Activated naive CD4-positive, alpha-beta T cell treated with anti-CD3 and anti-CD28 coated beads, Interleukin-2, amount 50 U/mL, for 72 hours (primary cell): ENCODE measurements at places on chromosomes 7 and 10.

DNA sequence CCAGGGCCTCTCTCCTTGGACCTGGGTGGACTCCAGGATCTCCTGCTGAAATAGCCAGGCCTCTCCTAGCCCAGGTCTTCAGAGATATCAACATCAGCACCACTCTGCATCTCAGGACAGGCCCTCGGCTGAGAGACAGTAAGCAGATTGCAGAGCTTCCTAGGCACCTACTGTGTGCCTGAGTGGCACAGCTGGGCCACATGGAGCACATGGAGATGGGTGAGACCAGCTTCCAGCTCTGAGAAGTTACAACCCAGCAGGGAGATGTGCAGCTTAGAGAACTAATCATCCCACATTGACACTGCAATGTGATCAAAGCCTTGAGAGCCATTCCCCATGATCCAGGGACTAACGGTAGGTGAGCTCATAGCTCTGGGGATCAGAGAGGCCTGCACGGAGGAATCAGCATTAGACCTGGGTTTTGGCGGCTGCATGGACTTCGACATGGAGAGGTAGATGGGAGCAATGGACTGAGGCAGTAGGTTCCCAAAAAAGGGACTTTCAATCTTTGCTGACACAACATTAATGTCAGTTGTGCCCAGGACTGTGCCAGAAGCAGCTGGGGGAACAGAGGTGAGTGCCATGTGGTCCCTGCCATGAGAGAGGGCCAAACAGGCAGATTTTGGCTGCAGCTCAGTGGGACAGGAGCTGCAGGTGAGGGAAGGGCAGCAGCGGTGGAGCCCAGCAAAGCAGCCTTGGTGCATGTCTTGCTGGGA lies 76.0 kb upstream of the LEP start:
- DNase-seq: no peak

- DNase-seq: no peak
Observed at GRCh38 chr7:120164-120991, 72.0 kb upstream of the FAM20C start.

DNA sequence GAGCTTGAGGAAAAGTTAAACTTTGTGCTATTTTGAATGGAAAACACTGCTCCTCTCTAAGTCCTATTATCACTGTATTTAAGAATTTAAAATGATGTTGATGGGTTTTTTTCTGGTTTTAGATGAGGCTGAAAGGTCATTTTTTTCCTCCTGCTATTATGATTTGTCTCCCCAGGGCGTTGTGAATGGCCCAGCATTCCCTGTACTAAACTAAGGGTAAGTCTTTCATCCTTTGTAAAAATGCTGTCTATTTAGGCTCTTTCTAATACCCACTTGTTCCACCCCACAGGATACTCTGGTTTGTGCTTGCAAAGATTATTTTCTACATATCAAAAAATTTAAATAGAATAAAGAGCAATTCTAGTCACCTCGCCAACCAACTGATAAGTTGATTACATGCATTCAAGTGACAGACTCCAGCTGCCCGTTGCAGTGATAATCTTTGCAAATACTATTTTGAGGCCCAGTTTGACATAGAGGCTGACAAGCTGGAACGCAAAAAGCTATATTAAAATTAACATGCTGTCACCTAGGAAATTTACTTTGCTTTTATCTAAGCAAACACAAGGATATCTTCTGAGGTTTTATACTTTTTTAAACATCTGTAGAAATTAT lies 222.3 kb upstream of the TMEM229A start:
- DNase-seq: no peak

DNA sequence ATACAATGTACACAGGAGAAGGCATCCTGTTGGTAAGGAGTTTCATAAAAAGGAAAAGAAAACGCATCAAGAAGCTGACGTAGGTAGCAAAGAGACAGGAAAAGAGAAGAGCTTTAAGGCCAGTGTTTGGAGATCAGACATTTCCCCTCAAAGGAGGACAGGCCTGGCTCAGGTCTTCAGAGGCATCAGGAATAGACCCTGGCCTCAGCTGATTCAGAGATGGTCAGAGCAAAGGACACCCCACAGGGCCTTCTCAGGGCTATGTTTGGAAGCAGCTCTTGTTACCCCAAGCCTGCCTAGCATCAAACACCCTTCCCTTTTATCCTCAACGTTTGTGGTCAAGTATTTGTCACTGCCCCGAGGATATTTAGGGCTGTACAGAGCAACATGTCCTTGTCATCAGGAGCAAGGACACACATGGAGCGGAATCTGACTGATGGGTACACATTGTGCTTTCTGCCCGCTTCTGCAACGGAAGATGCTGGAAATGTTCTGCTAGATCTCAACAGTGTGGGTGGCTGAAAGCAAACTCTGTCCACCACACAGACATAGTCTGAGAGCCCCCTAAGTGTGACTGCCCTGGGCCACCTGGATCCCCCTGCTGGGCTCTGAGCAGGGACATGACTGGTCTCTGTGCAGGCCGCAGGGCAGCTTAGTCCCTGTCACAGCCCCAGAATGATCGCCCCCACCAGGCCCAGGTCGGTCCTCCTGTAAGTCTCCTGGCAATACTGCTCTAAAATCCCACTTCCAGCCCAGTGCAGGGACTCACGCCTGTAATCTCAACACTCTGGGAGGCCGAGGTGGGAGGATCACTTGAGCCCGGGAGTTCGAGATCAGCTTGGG lies 1.0 kb upstream of the ZDHHC4 start:
- DNase-seq: no peak

DNA sequence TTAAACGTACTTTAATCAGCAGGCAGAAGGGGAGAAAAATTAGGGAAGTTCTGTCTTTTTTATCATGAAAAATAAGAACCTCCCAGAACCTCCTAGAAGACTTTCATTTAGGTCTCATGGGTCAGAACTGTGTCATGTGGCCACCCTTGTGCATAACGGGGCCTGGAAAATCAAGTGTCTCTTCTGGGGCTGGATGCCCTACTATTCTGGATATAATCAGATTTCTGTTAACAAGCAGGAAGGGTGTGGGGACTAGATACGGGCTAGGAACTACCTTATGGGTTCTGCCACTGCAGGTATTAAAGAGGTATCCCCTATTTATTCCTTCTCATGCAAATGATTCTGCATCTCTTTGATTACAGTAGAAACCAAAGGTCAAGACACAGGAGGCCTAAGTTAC lies 14.1 kb downstream of the LANCL2 start:
- no peak for DNase-seq

DNA sequence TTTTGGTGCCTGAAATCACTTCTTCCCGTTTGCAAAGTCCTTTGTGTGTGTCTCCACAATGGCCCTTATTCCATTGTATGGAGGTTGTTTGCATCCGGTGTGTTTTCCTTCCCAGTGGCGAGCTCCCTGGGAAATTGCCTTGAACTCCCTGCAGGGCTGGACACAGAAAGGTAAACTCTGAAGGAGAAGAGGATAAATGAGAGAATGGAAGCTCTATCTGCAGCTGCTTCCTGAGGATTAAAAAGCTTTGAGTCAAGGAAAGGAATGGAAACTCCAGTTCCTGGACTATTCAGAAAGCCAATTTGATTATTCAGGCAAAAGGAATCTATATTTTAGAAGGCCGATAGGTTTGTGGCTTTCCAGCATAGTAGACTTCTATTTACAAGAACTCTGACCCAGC lies 4.4 kb upstream of the GRK5 start:
- no peak for DNase-seq

DNA sequence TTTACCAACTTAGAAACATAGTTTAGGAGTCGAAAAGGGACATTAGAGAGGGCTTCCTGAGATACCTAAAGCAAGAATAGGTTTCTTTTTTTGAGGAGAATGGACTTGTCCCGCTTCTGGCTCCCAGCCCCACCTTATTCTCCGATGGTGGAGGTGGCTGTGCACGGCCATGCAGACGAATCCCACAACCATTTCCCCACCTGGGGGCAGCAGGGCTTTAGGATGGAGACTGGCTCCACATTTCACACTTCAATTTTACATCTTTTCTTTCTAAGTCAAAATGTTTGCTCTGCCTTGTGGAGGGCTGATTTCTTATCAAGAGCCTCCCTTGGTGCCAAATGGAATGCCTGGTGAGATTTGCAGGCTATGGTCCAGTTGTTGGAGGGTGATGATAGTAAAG lies 118.5 kb downstream of the GLRX3 start:
- DNase-seq: peak; percentile 76

GRCh38 chr7:115911465-115911864 lies 119.1 kb downstream of the TFEC start:
- DNase-seq: no peak

DNA sequence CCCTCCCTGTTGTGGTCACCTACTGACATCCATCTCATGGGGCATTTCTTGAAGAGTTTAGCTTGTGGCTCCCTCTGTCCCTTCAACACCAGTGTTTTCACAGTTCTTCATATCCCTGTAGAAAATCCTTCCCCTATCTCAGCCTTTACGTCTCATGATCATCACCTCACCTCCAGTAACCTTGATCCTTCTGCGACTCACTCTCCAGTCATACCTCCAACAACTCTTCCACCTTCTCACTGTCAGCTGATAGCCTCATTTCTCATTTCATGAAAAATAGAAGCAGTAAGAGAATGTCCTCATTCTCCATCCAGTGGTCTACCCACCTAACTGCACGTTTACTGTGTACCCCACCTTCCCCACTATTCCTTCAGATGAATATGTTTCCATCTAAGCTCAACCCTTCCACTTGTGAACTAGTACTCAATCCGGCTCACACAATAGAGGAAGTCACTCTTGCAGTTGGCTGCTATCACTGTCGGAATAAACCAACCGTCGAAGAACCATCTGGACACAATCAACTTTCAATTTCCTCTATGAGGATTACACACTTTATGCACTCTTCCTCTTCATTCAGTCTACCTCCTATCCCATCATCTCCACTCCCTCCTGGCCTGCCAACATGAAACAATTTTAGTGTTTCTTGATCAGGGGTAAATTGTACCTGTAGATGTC lies 256.0 kb downstream of the AHR start:
- no peak for DNase-seq

DNA sequence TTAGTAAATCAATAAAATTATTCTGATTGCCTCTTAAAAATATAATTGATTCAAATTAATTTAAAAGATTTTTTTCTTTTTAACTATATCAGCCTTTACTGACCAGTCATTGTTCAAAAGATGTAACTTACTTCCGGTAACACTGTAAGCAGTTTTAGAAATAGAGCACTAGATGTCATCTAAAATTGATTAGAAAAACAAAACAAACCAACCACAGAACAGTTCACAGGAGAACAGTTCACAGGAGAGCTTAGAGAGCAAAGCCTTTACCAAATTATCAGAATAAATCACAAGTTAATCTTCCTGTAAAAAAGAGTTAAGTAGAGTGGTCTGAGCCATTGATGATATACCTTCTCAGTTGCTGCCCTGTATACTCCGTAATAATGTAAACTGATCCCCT lies 133.3 kb upstream of the DGKB start:
- DNase-seq: no peak

GRCh38 chr10:91360461-91360860 lies 49.7 kb upstream of the HECTD2 start:
- DNase-seq: no peak

- no peak for DNase-seq
Observed at GRCh38 chr10:53325066-53325465, 552.5 kb upstream of the MBL2 start.

DNA sequence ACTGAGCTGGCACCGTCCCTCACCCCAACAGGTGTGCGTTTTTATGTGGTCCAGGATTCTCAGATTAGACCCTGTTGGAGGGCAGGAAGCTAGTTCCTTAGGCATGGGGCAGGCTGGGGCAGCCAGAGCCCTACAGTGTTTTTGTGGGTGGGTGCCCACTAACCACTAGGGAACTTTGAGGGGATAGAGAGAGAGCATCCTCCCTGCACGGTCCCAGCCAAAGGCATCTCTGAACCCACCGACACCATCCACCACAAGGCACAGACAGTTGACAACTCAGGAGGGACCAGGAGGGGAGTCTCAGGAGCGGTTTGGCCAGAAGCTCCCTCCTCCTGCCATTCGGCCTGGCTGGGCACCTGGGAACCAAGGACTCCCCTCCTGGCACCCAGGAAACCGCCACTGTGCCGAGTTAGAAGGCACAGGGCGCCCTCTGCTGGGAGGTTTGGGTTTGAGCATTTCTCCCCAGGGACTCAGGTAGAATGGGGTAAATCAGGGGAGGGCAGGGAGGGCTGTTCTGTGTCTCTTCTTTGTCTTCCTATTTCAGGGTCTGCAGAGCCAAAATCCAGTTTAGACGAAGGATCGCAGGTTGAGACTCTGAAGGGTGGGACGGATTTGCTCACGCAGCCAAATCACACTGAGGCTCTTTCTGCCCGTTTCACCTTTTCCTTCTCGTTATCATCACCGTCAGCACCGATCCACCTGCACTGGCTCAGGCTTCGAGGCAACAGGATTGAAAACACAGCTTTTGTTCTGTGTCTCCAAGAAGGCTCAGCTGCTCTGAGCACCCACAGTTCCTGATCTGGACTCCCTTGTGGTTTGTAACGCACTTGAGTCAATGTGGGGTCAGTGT lies 84.8 kb upstream of the COL13A1 start:
- DNase-seq: peak; percentile 76

- no peak for DNase-seq
Observed at GRCh38 chr7:102221961-102222360, 64.7 kb upstream of the SH2B2 start.

GRCh38 chr7:112410092-112410491 lies 40.2 kb upstream of the IFRD1 start:
- DNase-seq: no peak

GRCh38 chr7:140230861-140231770 lies 54.3 kb upstream of the KDM7A start:
- peak; percentile 76 for DNase-seq

DNA sequence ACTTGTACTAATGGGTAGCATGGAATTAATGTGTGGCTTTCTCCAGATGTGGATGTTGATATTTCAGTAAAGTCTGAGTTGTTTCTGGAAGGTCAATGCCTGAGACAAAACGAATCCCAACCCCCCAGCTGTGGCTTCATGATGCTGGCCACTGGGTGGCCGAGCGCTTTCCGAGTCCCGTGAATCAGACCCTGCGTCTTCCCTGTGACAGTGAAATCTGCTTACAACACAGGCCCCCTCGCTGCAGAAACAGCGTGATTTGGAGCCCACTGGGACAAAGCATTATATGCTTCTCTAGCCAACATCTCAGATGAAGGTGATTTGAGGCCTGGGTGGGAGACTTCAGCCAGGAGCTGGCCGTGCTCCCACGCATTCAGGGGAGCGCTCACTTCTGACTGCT lies 124.7 kb downstream of the WDR37 start:
- DNase-seq: no peak

- DNase-seq: no peak
Observed at GRCh38 chr10:125629758-125630376, 53.1 kb downstream of the TEX36 start.

- no peak for DNase-seq
Observed at GRCh38 chr10:74380795-74381194, 229.8 kb downstream of the ADK start.

GRCh38 chr7:116674508-116675173 lies 2.6 kb downstream of the MET start:
- no peak for DNase-seq

DNA sequence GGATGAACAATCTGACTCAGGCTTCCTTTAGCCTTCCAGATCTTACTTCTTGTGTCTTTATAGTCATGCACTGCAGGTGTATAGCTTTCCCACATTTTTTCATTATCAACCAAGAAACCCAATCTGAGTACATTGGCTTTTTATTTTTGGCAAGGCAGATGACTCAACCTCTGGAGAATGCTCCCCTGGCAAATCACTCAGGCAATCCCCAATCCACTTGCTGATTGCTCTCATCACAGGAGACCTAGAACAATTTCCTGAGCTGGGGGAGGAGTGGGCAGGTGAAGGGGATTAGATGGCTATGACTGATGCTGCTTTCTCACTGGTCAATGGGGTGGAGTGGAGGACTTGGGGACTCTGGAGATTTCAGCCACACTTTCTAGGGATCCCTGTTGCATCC lies 134.4 kb downstream of the SLC16A9 start:
- no peak for DNase-seq

GRCh38 chr7:154738216-154738615 lies 264.7 kb downstream of the PAXIP1 start:
- no peak for DNase-seq

- DNase-seq: peak; percentile 82
Observed at GRCh38 chr7:786472-787255, 45.6 kb upstream of the SUN1 start.
